CD4-positive, alpha-beta T cell treated with Interleukin-6 at 100 ng/mL for 8 hours (primary cell): ENCODE measurements at places on chromosomes 12 and 14.

GRCh38 chr14:61277784-61278183, 3.4 kb downstream of the TMEM30B start:
- no peak for DNase-seq

- DNase-seq: peak; percentile 19
These were observed 117.9 kb upstream of the SFSWAP start for GRCh38 chr12:131592972-131593371.

- DNase-seq: no peak
These were observed 33.9 kb upstream of the RASSF8 start for GRCh38 chr12:25924491-25925001.

GRCh38 chr14:22890416-22890815, 7.4 kb downstream of the REM2 start:
- no peak for DNase-seq

GRCh38 chr14:100416921-100417860, 94.1 kb downstream of the SLC25A47 start:
- no peak for DNase-seq

DNA sequence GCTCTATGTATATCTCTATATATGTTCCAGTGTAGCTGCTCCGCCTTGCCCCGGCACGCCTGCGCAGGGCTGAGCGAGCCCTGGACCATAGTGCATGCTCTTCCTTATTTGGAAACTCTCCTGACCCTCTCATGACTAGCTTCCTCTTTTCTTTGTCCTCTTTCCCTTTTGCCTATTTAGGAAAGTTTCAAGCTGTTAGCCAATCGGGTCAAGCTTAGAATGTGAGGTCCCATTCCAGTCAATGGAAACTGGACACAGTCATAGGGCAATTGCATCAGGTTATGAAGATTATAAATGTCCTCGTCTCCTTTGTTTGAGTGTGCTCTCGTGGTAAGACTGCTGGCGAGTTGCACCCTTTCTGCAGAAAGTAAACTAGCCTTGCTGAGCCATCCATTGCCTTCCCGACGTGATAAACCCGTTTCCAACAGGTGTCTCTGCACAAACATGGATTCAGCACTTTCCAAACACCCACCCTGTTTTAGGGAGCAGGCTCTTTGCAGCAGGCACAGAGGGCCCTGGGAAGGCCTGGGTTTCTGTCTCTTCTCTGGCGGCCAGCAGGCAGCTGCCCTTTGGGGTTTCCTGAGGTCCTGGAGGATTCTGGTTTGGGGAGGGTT, 30.9 kb downstream of the CCDC92 start:
- no peak for DNase-seq

DNA sequence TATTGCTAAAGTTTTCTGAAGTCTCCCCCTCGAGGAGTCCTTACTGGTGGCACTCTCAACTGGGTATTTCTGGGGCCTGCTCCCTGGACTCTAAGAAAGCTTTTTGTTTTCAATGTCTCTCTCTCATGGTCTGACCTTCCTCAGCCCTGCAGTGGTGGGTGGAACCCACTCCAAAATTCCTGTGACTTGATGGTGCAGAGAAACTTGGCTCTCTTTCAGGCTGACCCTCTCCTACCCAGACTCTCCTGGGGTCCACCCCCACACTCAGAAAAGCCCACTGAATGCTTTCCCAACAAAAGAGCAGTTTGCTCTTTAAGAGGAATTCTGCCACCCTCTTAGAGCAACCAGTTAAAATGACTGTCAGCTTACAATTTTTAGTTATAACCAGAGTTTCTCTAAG, 967 bp upstream of the PTCSC3 start:
- no peak for DNase-seq

- DNase-seq: no peak
These were observed 80.8 kb downstream of the ZNF664 start for GRCh38 chr12:124053851-124054250.

- no peak for DNase-seq
These were observed 9.0 kb upstream of the EAPP start for GRCh38 chr14:34548472-34548981.

- DNase-seq: no peak
These were observed 11.0 kb downstream of the PAPLN start for GRCh38 chr14:73248108-73248868.

DNA sequence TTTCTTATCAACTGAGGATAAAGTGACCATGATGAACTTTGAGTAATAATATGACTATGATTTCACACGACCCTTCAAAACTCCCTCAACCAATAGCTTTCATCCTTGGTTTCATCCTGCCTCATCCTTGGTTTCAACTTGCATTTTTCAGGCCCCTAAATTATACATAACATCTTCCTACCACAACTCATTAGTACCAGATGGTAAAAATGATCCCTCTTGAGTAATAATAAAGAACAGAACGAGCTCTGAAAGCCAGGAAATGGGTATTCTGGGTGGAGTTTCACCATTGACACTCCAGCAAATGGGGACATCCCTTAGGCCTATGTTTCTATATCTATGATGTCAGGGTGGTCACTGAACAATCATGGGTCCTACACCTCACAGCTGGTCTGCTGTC, 72.1 kb upstream of the LMNTD1 start:
- DNase-seq: no peak

DNA sequence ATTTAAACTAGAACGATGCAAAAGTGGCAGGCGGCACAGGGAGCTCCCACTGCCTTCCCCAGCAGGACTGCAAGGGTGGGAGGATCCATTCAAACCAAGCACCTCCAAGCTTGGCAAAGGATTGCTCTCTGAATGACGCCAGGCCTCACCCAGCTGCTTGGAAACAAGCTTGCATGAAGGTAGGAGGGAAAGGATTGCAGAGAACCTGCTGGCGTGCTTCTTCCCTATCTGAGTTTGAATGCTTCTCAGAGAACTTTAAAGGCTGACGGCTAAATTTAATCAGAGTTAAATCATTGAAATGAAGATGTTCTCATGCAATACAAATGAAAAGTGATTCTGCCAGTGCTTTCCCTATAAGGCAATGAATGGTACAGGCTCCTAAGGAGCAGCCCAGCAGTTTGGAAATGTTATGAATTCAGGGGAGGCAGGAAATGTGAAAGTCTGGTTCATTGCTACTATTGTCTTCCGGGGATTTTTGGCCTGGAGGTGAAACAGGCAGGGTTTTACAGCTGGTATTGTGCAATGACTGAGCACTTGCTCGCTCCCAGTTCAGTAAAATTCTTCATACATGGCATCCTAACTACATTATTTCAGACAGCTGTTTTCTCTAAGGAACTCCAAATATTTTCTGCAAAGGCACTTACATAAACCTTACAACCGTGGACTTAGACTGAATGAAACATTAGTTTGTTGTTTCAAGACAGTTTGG, 31.9 kb upstream of the DUSP6 start:
- DNase-seq: no peak

DNA sequence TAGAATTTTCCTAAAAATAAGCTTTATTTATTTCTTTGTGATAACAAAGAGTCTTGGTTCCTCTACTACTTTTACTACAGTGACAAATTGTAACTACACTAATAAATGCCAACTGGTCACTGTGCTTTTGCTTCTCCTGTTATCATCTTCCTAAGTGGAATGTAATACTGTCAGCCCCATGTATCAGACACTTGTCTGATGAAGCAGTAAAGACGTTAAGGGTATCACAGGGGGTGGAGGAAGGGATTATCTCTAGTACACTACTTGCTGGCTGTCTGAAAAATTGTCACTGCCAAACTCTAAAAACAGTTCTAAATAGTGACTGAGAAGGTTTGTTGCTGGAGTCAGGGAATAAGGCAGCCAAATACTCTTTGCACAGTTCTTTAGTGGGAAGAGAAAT, 11.3 kb downstream of the ASB8 start:
- no peak for DNase-seq

DNA sequence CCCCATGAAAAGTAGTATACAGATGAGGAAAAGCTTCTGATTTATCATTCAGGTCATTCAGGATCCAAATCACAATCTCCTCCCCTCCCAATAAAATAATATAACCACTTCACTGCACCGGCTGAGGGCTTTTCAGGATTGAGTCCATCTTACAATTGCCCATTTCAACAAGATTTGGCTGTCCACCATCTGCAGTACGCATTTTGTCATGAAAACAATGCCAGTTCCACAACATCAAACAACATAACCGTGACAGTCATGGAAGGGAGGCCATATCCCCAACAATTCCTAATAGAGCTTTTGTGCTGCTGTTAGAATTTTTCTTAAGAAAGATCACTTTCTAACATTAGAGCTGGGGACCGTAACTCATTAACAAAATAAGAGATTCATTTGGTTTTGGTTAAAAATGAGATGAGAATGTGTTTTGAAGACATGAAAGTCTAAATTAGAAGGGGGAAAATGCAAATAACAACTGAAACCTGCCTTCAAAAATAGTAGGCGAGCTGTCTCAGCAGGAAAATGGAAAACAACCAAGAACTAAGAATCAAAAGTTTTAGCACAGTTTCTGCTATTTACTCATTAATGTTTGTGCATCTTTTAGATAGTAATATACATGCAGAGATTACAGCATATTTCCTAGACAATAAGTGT, 38.3 kb upstream of the TMTC2 start:
- no peak for DNase-seq

DNA sequence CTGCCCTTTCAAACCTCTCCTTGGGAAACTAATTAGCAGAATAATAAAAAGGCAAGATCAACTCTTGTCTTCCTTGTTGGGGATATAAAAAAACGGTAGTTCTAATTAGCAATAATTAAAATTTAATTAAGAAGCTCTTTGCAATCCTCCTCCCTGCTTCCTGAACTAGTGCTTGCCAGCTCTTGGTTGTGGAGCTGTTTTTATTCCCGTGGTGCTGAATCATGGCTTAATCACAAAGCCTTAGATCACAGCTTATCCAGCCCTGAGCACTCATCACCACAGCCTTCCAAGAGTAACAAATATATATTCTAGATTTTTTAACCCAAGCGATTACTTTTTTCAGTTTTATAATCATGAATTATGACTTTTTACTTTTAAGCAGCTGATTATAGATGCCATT, 63.2 kb upstream of the INSM2 start:
- no peak for DNase-seq

DNA sequence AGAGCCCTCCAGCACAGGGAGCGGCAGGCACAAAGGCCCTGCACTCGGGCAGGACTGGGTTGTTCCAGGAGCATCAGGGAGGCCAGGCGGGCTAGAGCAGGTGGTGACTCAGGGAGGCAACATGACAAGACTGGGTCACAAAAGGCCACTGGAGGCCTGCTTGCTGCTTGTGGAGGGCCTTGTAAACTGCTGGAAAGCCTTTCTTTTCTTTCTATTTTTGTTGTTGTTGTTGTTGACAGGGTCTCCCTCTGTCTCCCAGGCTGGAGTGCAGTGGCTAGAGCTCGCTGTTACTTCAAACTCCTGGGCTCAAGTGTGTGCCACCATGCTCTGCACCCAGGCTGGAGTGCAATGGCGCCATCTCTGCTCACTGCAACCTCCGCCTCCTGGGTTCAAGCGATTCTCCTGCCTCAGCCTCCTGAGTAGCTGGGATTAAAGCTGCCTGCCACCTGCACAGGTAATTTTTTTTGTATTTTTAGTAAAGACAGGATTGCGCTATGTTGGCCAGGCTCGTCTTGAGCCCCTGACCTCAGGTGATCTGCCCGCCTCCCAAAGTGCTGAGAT, 11.8 kb upstream of the RCOR1 start:
- DNase-seq: no peak

DNA sequence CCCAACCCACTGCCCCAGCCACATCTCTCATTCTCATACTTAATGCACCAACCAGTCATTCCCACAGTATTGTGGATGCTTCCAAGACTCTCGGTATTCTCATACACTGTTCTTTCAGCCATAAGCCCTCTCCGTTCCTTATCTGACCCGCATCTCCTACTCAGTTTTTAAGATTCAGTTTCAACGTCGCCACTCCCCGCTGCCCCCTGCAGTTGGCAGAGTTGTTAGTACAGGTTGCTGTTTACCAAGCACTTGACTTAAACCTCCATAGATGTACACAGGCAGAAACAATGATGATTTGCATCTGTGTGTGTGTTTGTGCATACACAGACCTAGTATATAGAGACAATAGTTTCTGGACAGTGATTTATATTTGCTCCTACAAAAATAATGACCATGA, 40.2 kb downstream of the PAH start:
- DNase-seq: no peak

DNA sequence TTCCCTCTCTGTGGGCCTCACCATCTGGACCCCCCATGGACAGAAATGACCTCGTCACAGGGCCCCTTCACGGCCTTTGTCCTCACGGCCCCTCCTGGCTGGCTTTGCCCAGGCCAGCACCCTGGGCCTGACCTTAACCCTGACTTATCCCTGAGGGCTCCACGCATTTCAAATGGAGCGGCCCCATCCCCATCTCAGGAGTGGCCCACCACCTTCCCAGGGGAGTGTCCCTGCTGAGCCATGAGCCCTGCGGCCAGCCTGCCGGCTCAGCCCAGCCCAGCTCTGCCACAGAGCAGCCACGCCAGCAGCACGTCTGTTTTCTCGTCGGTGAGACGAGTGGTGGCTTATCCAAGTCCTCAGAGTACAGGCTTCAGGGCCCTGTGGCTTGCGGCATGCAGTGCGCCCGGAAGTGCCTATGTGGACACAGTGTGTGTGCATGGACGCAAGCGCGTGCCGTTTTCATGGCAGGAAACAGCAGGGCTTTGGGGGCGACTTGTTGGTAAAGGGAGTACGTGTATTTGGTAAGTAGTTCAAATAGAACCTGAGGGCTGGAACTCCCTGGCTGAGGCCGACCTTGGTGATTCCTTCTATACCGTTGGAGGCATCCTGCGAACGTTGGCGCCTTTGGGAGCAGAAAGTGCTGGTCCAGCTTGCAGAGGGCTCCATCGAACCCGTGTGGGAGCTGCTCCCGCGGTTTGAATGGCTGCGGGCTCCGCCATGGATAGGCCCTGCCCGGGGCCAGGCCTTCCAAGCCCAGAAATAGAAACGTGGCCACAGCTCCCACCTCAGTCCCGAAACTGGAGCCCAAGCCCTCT, 52.1 kb downstream of the LRCOL1 start:
- no peak for DNase-seq

GRCh38 chr12:75635606-75636444, 124.4 kb upstream of the KRR1 start:
- no peak for DNase-seq

- no peak for DNase-seq
These were observed 15.5 kb upstream of the HDAC7 start for GRCh38 chr12:47835006-47835830.

DNA sequence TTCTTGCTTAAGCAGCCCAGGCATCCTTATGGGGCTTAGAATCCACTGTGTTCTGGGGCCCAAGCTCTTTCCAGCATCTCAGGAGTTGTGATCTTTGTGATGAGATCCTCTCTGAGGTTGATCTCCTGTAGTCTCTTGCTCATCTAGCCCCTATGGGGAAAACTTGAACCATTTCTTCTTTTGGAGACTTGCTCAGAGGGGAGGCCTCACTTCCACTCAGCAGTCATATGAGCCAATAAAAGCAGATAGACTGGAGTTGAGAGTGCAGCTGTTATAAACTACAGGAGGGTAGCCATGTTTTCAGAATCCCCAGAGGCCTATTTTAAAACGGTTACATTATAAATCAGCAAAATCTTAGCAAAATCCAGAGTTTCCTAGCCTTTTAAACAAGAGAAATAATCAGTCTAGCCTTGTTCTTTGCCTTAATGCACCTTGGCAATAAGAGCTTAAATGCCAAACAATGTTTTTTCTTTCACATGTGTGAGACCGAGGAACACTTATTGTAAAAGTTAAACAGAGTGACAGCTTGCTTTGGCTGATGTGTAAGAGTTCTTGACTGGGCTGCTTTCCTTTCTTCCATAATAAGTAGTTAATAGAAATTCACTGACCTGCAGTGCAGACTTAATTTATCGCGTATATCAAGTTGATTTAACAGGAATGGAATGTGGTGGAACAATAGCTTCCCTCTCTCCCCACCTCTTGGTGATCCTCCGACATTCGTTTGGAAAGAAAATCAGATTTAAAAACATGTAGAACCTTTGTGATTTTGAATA, 168.3 kb downstream of the NEDD1 start:
- no peak for DNase-seq
